Activated naive CD4-positive, alpha-beta T cell treated with anti-CD3 and anti-CD28 coated beads, Interleukin-2, amount 10 ng/mL, durations not matched to agents 7 days and 5 days (primary cell): ENCODE measurements at places on chromosomes 3 and 15.

DNA sequence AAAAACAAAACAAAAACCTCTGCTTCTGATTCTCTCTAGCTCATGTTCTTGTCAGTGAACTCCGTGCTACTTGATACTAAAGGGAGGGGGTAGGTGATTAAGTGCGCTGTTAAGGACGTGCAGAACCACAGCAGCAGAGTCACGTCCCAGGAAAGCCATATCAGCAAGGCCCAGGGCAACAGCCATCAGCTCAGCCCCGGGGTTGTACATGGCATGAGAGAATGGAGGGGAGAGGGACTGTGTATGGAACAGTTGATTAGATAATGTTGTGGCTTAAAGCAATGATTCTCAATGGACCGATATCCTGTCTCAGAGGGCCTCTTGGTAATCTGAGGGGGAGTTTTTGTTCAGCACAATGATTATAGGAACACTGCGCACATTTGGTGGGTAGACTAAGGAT lies 27.6 kb downstream of the C2CD4A start:
- DNase-seq = no peak

- peak; percentile 44 for DNase-seq
Measured at GRCh38 chr3:42529468-42529867, 27.0 kb downstream of the VIPR1 start.

GRCh38 chr3:27749643-27750042 lies 27.5 kb upstream of the EOMES start:
- DNase-seq = no peak

GRCh38 chr3:118781839-118782238 lies 252.8 kb downstream of the IGSF11 start:
- DNase-seq = no peak

GRCh38 chr15:74798388-74799254 lies 14.0 kb upstream of the LMAN1L start:
- no peak for DNase-seq

DNA sequence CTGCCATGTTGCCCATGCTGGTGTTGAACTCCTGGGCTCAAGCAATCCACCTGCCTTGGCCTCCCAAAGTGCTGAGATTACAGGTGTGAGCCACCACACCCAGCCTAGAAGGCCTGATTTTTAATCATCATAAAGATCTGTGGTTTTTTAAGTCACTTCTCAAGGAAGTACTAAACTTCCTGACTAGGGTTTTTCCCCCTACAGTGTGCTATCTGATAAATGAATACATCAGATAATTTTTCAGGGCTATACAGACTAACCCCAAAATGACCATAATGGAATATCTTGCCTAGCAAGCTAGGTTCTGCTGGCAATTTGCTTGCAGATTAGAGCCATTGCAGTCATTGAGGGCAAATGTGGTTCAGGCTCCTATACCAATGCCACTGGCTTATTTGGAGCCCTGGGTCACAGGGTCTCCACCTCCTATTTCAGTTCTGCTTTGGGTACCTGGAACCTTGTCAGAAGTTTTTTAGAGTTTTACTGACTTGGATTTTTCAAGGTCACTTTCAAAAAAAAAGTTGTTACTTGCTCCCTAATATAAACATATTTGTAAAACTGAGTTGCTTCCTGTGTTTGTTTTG lies 80.8 kb downstream of the SLC49A4 start:
- DNase-seq = no peak

GRCh38 chr3:61928776-61929314 lies 367.5 kb downstream of the PTPRG start:
- no peak for DNase-seq

GRCh38 chr3:27454914-27455313 lies 29.3 kb downstream of the SLC4A7 start:
- DNase-seq = no peak

- no peak for DNase-seq
Measured at GRCh38 chr3:176514297-176514696, 683.0 kb downstream of the TBL1XR1 start.

- DNase-seq = no peak
Measured at GRCh38 chr15:29849716-29850115, 27.4 kb upstream of the TJP1 start.

GRCh38 chr3:89690646-89691045 lies 583.2 kb downstream of the EPHA3 start:
- DNase-seq = no peak

DNA sequence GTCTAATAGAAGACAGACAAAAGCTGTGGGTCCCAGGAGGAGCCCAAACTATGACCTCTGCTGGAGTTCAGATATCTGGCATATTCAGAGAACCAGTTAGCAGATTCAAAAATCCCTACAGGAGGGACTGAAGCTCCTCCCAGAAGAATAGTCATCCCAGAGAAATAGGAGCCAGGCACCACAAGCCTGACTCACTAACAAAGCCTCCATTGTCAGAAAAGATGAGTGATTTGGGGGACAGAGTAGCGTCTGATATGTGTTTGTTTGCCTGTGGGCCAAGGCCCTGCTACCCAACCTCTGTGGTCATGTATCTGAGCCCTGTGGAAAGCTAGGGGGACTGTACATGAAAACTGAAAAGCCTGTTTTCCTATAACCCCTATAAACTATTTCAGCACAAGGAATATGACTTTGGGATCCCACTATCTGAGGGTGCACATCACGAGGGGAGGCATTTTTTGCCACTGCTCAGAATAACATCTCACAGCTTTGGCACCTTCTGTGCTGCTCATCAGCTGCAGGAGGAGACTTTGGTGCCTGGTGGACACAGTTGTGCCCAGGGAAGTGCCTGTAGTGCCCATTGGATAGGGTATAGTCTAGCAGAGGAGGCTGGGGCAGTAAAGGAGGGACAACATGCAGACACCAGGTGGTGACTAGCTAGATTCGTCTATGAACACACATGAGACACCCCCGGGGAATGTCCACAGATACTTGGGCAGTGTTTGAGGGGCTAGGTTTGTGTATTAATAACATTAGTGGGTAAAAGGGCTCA lies 9.7 kb upstream of the LARP6 start:
- no peak for DNase-seq

DNA sequence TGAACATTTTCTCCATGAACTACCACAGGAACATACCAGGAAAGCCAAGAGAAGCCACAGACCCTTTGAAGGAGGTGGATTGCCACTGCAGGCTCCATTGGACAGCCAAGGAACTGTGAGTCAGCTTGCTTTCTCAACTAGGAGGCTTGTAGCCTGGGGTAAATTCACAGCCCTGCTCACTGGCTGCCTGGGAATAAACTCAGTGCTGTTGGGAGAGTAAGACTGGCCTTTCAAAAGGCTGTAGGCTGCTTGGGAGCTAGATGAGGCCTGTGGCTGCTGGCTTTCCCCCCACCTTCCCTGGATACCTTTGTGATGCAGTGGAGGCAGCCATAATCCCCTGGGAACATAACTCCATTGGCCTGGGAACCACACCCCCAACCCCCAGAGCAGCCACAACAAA lies 223.5 kb upstream of the RBMS3 start:
- no peak for DNase-seq

- no peak for DNase-seq
Measured at GRCh38 chr3:146513386-146514051, 30.9 kb downstream of the PLSCR1 start.

DNA sequence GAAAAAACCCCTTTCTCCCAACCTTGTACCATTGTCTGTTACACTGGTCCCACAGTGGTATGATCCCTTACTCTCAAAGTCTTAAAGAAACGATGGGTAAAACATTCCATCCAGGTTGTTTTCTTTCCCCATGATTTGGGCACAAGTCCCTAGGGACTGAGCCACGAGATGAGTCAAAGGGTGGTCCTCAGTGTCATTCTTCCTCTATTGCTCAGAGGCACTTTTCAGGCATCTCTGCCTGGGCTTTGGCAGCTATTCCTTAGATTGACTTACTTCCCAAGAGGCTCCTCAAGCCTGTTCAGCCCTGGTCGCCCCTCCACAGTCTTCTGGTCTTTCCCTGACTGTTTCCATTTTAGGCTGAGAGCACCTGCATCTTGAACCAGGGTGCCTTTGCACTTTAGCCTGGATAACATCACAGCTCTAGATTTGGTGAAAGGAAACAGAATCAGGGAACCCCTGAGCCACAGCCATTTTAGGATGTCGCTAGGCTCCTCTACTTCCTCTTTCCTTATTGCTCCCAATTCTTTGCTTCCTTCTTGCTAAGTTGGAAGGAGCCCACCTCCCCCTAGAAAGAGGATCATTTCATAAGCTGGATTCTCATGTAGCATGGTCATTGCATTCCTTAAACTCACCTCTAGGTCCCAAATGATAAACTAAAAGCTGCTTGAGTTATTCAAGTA lies 131.0 kb upstream of the TPRG1 start:
- no peak for DNase-seq

- DNase-seq = no peak
Measured at GRCh38 chr15:20346082-20346805, 195.4 kb downstream of the GOLGA6L6 start.

- DNase-seq = no peak
Measured at GRCh38 chr3:65833761-65834505, 204.8 kb downstream of the MAGI1 start.

- DNase-seq = no peak
Measured at GRCh38 chr3:25515171-25515570, 87.1 kb downstream of the RARB start.
